Effector CD4-positive, alpha-beta T cell (primary cell): ENCODE measurements at places on chromosomes 6 and 20.

GRCh38 chr6:163637524-163637923 lies 223.0 kb downstream of the QKI start:
- DNase-seq = no peak

DNA sequence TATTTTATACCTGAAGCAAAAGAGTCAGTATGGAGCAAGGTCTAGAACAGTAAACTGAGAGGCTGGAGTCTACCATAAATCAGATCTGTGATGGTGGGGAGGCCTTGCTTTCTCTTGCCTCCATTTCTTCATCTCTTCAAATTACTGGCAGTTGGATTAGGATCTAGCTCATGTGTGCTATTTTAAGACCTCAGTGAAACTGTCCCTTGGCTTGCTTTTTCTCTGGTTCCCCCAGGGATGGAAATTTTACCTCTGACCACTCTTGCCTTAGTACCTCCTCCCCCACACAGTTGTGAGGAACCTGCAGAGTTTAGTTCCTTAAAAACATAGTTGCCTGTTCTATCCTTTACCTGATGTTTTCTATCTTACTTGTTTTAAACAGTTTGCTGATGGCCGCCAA lies 8.5 kb downstream of the TMEM14B start:
- no peak for DNase-seq

GRCh38 chr6:70706491-70707123 lies 38.9 kb downstream of the SMAP1 start:
- no peak for DNase-seq

DNA sequence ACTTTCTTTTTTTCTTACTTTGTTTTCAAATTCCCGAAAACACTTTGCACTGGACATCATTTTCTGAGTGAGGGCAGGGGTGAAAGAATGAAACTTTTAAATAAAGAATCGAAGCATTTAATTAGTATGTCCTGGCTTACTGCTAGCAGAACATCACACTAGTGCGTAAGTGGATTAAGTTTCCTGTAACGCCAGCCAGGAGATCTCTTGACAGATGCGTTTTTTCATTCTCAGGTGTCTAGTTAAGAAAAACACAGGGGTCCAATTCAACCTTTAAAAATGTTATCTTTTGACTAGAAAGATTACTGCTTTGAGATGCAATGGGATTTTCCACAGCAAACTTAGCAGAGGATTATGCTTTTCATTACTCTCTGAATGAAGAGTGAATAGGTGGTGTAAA lies 858.8 kb upstream of the EPHA7 start:
- DNase-seq = no peak

- no peak for DNase-seq
These were observed 528.9 kb downstream of the EPM2A start for GRCh38 chr6:145206247-145206907.

GRCh38 chr6:34070315-34071135 lies 75.4 kb downstream of the GRM4 start:
- no peak for DNase-seq

- no peak for DNase-seq
These were observed 7.8 kb upstream of the EZR start for GRCh38 chr6:158826819-158827501.

- no peak for DNase-seq
These were observed 112.8 kb upstream of the BMP2 start for GRCh38 chr20:6654513-6655252.

DNA sequence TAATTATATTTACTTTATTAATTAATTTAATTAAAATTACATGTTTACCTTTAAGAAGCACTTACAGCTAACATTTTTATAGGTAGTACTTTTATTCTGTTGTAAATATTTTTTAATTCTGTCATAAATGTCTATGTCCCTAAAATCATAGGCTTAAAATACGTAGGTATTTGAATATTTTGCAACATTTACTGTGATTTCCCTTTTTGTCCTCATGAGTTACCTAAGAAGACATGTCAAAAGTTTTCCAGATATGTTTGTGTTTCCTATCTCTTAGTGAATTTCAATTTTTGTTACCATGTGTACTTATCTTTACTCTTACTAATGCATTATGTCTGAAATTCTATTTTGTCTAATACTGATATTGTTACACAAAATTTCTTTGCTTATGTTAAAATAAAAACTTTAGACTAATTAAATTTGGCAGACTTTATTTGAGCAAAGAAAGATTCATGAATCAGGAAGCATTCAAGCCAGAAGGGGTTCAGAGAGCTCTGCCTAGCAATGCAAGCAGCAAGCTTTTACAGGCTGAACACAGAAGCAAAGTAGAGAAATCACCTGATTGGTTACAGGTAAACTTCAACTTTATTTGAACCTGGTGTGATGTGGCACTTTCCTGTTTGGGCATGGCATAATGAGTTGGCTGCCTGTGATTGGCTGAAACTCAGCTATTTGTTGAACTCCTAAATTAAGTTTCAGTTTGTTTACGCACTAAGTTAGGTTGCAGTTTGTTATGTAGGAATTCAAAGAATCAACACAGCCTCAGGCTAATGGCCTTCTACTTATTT lies 123.2 kb upstream of the TMEM170B start:
- peak; percentile 12 for DNase-seq

DNA sequence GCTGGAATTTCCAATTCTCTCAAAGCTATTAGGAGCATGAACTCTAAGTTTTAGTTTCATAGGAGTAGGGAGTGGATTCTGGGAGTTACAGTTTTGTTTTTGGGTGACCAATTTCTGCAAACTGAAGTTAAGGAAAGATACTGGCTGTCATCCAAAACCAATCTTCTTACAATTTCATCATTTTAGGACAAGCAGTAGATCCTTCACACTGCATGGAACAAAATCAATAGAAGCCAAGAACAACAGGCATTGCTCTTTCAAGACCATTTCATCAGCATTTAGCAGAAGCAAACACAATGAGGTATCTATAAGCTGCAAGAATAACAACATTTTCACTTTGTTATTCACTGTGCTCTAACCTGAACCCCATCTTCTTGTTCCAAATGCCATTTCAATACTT lies 173.0 kb downstream of the GMDS start:
- no peak for DNase-seq

DNA sequence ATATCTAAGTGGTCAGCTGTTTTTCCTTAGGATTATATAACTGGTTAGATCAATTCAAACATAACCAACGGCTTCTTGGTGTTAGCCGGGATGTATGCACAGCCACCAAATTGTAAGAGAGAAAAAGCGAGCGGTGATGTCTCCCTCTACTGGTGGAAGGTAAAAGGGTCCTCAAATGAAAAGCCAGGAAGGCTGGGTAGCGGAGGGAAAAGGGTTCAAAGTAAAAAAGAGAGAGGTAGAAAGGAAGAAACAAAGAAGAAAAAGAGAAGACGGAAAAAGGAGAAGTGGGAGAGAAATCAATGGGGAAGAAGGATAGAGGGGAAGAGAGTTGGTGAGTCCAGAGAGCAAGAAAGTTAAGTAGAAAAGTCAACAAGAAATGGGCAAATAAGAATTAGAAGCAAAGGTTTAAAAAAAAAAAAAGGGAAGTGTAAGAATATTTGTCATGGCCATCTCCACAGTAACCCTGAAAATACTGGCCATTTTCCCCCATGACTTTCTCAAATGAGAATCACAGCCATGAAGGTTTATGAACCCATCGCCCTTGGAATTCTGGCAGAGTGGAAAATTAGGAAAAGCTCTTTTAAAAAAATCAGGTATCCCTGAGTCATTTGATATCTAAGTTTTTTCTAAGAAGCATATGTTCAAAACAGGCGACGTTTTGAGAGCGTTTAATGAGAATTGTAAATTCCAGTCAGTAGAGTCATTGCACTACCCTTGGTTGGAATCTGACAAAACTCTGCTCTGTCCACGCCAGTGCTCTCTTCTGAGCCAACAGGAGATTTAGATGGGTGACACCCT lies 155.6 kb upstream of the SNX9 start:
- DNase-seq = peak; percentile 34

GRCh38 chr20:14568701-14569100 lies 231.3 kb upstream of the FLRT3 start:
- no peak for DNase-seq

DNA sequence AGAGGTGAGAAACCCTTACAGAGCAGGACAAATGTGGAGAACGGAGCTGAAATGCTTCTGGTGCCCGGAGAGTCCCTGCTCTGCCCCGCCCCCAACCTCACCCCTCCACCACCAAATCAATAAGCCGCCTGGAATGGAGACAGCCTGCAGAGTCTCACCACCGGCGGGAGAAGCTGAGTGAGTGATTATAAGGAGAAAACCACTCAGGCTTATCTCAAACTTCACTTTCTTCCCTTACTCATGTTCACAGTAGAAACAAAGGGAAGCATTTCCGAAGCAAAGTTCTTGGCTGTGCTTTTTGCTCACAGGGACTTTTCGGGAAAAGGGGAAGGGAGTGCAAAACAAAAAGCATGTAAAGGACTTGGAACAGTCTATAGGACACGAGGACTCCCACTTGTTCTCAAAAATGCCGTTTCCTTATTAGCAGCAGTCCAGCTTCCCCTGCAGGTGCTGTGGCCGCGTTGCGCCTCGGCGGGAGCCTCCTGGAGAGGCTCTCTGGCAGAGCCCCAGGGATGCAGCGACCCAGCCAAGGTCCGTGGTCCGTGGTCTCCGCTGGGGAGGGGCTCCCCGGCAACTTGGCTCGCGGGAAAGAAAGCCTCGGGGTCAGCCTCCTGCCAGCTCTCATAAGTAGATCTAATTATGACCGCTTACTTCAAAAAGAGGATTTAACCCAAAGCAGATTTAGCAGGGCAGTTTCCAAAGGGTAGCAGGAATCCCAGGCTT lies 64.8 kb upstream of the TMEM30A start:
- no peak for DNase-seq

- no peak for DNase-seq
These were observed 130.5 kb downstream of the EDN1 start for GRCh38 chr6:12420626-12421025.

DNA sequence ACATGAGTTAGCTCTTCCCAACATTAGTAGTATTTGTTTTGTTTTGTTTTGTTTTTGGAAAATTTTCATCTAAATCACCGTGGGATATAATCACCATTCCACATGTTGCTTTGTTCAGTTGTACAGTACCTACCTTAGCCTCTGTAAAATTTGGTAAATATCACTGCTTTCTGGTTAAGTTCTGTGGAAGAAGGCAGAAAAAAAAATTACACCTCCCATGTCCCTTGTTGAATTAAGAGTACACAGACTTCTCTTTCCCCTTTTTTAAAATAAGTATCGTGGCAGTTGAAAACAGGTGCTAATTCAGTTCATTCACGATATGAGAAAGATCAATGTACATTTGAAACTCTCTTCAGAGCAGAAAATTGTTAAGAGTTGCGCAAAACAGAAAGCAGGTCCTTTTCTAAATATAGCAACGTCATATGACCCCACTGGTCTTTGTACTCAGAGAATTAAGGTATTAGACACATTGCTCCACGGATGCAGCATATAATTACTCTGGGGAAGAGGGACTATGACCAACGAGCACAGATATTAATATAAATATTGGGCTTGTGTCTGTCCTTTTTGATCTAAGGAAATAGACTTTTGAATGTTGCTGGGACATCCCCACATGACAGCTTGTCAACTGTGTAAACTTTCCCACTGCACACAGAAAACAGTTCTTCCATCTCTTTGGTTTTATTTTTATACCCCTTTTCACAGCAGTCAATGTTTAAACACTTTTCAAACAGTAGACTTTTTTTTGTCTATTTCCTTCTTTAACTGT lies 58.6 kb upstream of the ZNF217 start:
- no peak for DNase-seq

- DNase-seq = no peak
These were observed at the start of gene ZBTB46 for GRCh38 chr20:63830841-63831588. Gene ZBTB46, minus strand, starts transcription at chr20:63831264. Its CDS starts 40,507 bp downstream, at chr20:63790757.

GRCh38 chr6:168546730-168547129 lies 105.7 kb downstream of the SMOC2 start:
- no peak for DNase-seq

DNA sequence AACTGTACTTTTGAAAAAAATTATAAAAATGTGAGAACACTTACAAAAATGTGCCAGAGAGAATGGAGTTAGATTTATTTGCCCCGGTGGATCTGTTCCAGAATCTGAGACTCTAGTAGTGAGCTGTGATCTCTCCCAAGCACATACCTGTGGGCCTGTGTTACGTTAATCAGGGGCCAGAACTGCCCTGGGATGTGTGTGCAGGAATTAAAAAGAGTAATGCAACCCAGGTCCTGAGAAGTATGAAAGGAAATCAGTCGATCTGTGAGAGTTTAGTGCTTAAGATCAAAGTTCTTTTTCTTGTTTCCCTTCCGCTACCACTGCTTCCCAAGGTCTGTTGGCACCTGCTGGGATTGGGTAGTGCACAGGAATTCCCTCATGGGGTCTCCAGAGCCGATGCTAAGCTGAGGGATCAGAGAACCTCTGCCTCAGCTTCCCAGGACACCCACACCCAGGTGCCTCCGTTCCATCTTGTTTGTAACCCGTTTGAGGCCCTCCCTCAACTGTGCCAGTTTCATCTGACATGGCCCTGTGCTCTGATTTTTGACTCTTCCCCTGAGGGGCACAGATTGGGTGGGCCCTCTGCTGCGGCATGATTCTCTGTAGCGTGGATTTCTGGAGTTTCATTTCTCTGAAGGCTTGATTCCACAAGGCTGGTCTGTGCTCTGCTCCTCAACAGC lies 87.7 kb downstream of the RREB1 start:
- no peak for DNase-seq
